Stimulated activated CD4-positive, alpha-beta T cell treated with anti-CD3 and anti-CD28 coated beads, Interleukin-4, amount 100 ng/mL, for 48 hours (primary cell): ENCODE measurements at places on chromosomes 1 and 21.

- no peak for DNase-seq
These were observed 9.3 kb upstream of the MMEL1 start for GRCh38 chr1:2642131-2642559.

DNA sequence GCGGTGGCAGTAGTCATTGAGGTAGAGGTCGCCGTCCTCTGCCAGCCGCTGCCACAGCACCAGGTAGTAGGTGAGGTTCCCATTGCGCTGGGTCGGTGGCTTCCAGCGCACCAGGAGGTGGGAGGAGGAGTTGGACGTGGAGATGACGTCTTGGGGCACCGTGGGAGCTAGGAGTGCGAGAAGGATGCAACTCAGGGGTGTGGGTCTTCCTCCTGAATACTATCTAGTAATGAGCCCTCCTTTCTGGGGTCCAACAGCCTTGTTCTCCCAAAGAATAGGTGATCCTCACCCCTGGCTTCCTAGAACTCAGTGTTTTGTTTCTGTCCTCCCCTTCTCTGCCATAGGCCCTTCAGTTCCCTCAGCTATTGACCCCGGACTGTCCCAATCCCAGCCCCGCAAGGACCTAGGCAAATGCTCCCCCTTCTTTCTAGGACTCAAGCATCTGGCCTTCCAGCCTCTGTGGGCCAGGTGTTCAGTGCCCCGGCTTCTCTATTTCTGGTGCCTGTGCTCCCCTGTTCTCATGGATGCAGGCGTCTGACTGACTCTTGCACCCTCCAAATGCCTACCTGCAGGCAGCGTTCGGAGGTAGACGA is 12.9 kb downstream of the INSRR start:
- DNase-seq: no peak

DNA sequence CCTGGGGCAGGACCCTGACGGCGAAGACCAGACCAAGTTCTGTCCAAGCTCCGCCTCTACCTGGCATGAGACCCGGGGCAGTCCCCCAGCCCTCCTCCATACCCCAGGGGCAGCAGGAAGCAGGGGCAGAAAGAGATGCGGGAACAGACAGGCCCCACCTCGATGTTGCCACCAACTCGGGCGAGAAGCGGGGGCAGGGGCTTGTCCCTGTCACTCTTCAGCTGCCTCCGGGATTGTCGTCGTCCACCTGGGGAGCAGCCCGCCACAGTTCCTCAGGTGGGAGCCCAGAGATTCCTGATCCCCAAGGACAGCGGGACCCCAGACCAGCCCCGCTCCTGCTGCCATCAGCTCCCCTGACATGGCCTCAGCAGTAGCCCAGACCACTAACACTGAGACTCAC is 54.8 kb downstream of the CHD5 start:
- no peak for DNase-seq

GRCh38 chr1:100397681-100398080 is 45.4 kb downstream of the CDC14A start:
- DNase-seq: no peak

DNA sequence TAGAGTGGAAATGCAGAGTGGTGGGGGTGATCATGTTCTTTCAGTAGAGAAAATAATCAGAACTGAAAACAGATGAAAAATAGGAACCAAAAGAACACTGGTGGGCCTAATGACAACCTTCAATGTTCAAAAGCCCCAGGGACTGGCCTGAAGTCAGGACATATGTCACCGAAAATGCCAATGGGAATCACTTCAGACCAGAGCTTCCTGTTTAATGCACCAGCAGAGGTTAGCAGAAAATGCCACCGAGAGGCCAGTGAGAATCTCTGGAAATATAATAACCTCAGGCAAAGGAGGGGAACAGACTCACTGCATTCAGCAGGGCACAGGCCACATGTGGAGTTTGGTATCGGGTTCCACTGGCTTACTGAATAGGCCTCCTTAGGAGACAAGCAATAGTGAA is 15.9 kb upstream of the CD58 start:
- DNase-seq: no peak

GRCh38 chr1:209618756-209619420 is 33.3 kb downstream of the LAMB3 start:
- DNase-seq: no peak

DNA sequence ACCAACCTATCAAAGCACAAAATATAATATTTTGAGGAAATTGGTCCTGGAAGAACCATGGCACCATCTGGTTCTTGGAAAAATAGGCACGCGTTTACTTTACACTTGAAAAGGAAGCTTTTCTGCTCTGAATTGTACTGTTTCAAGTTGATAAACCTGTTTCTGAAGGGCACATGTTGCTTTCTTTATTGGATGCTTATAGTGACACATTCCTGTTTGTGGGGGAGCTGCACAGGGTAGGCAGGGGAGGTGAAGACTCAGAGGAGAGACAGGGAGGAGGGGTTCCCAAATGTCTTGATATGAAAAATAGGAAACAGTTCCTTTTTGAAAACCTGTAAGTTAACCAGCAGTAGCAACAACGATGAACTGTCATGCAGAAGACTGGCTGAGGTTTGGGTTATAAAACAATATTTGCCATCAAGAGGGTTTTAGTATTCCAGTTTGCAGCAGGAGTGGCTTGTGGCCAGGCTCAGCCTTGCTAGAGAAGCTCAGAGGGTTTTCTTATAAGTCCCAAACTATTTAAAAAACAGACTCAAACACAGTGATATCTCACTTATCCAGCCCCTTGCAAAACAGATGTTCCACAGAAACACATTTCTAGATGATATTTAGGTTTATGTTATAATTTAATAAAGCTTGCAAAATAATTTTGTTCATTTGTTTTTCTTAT is 127.0 kb upstream of the MROH9 start:
- no peak for DNase-seq

- DNase-seq: no peak
These were observed 1.7 kb downstream of the TOR3A start for GRCh38 chr1:179083533-179083932.
